ENCODE measurements at places on chromosomes 6 and 20.

- DNase-seq, result no peak
Observed at GRCh38 chr20:56345911-56346310, 12.9 kb upstream of the FAM210B start.

DNA sequence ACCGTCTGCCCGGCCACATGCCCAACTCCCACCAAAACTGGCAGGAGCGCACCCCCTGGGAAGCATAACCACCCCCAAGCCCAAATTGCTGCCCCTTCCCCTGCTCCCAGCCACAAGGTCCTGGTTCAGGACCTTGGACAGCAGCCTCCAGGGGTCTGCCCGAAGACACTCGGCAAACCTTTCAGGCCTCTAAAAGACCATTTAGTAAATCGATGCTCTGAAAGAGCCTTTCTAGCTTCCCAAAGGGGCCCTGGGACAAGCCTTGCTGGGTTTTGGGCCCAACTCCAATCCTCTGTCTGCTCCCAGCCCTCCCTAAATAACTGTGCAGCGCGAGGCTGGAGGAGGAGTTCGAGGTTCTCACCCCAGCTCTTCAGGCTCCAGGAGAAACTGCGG is 30.5 kb downstream of the GRM4 start:
- DNase-seq, result no peak

GRCh38 chr6:3500262-3501014 is 43.6 kb upstream of the SLC22A23 start:
- peak; percentile 3 for DNase-seq

GRCh38 chr20:44183282-44183681 is 3.7 kb downstream of the JPH2 start:
- DNase-seq, result no peak

GRCh38 chr6:108720827-108721226 is 127.4 kb upstream of the ARMC2 start:
- no peak for DNase-seq

- no peak for DNase-seq
Observed at GRCh38 chr6:159100395-159101182, 55.8 kb upstream of the TAGAP start.

- DNase-seq, result no peak
Observed at GRCh38 chr6:7558781-7559180, 17.3 kb downstream of the DSP start.

- no peak for DNase-seq
Observed at GRCh38 chr6:161443848-161444247, 170.0 kb upstream of the AGPAT4 start.

GRCh38 chr20:22732751-22733150 is 148.4 kb upstream of the FOXA2 start:
- no peak for DNase-seq

- DNase-seq, result peak; percentile 91
Observed at GRCh38 chr6:90219209-90219985, 77.2 kb downstream of the BACH2 start.
